ENCODE measurements at places on chromosomes 6 and 20.

DNA sequence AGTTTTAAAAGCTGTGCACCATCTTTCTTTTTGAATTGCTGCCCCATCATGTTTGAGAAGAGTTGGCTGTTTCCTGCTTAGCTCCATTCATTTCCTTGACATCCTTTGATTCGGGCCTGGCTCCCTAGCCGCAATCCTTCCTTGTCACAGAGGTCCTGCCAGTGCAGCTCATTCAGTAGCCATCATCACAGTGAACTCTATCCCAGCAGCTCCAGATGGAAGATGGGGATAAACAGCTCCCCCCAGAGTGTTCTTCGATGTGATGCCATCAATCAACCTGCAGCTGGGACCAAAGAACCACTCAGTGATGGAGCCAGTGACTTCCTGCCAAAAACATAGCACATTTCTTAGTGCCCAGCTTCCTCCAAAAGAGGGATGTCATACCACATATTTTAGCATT lies 158.8 kb downstream of the FRK start:
- peak; percentile 85 for DNase-seq

GRCh38 chr20:44805979-44806620 lies 4.2 kb downstream of the RIMS4 start:
- peak; percentile 32 for DNase-seq

- no peak for DNase-seq
Measured at GRCh38 chr20:45017857-45018256, 51.5 kb downstream of the STK4 start.

DNA sequence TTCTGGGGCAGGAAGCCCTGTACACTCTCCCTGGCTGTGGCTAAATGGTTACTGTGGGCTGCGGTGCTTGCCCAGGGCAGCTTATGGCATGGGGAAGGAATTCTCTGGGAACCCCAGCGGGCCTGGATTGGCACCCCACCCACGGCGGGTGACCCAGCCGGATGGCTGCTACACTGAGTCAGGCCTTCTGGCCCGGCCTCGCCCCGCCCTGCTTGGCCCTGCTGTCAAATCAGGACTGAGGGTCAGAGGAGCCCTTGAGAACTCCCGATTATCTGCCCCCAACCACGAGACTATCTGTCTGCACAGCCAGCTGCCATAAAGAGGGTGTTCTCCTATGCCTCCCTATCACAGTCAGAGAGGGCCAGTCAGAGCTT lies 7.3 kb upstream of the ITPR3 start:
- DNase-seq = no peak

DNA sequence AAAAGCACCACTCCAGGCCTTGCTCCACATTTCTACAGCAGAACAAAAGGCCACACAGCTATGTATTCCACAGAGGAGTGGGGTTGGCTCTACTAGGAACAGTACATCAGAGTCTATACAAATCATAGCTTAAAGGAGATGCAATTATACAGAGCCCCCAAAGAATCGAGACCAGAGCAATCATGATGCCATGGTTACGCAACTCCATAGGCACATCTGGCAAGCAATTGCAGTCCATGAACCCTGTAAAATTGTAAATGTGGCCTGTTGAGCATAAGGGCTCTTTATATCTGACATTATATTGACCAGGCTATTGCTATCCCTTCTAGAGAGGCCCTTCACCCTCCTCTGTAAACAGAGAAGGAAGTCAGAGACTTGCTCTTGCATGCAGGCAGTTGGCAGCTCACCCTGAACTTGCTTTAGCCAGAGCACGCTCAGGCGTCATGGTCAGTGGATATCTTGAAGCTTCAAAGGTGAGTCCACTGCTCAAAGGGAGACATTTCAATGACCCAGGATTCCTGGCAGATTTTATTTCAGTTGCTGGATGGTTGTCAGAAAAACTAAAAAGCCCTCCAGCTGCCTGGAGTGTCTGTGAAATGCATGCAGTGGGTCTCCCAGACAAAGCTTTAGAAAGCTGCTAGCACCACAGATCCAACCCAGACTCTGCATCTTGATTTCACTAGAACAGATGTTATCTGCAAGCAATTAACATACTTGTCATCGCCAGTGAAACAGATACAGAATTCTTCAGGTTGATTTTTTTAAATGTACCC lies 357.2 kb downstream of the CENPW start:
- no peak for DNase-seq

DNA sequence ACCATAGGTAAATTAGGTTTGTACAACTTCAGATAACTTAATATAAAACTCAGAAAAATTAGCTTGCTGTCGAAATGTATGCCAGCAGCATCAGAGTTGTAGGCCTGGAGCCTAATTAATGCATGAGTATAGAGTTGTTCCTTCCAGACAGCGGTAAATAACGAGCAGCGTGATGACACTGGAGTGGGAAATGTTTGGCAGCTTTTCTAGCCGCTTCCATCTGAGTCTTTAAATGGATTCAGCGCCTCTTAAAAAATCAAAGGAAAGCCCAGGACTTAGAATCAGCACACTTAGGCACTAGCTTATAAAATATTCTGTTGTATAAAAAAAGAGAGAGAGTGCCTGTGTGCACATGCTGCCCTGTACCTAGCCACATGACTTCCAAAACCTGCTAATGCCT lies 43.7 kb upstream of the SYNJ2 start:
- no peak for DNase-seq

- no peak for DNase-seq
Measured at GRCh38 chr20:23156170-23156841, 70.2 kb upstream of the CD93 start.

DNA sequence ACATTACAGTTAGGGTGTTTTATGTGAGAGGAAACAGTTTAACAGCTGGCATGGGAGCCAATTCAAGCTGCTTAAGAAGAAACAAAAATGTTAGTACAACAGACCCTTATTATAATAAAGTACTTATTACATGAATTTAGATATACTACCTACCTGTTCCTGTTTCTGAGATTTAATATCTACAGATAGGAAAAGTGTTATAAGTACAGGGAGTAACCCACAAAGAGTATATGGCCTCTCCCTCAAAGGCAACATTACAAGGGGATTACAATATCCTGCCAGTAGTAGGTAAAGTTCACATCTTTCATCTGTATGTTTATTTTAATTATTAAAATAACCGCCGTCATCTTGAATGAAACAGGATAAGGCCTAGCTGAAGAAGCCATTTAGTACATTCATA lies 1.8 kb upstream of the ME1 start:
- DNase-seq = no peak

DNA sequence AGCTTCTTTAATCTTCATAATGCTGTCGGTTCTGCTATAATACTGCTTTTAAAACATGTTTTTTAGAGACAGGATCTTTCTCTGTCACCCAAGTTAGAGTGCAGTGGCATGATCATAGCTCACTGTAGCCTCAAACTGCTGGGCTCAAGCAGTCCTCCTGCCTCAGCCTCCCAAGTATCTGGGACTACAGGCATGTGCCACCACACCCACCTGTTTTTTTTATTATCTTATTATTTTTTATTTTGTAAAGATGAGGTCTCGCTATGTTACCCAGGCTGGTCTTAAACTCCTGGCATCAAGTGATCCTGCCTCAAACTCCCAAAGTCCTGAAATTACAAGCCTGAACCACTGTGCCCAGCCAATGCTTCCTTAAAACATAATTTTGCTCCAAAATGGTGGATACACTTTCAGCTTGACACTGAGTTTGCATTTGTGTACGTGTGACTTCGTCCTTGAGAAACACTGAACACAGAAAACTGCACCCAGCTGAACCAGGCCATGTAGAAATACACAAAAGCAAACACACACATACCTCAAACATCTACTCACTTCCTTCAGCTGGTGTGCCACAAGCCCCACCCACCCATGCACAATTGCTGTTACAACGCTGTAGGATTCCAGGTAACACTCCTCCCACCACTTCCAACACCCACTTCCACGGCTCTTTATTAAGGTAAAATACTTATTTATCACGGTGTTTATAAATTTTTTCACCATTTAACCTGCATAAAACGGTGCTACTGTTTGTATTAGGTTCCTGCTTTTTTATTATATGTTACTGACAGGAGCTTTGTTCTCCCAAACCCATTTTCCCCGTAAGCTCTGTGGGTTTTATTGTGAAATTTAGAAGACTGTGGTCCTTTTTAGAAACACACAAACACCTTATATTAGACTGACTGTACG lies 109.1 kb downstream of the TSHZ2 start:
- DNase-seq = no peak

- no peak for DNase-seq
Measured at GRCh38 chr6:143507358-143508145, 4.0 kb downstream of the FUCA2 start.

DNA sequence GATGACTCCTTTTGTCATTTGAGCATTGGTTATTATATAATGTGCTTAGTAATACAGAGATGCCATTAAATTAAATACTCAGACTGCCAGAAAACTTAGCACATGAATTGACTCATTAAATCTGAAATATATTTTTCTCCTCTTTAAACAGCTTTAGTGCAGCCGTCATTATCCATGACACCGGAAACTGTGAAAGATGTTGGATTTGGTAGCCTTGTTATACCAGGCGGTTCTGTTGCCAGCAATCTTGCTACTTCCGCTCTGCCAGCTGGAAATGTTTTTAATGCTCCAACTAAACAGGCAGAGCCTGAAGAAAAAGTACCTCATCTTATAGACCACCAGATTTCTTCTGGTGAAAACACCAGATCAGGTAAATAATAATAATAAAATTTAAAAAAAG lies 97.6 kb downstream of the SCAF8 start:
- DNase-seq = no peak

GRCh38 chr6:2714111-2714895 lies 36.4 kb downstream of the MYLK4 start:
- DNase-seq = peak; percentile 37

DNA sequence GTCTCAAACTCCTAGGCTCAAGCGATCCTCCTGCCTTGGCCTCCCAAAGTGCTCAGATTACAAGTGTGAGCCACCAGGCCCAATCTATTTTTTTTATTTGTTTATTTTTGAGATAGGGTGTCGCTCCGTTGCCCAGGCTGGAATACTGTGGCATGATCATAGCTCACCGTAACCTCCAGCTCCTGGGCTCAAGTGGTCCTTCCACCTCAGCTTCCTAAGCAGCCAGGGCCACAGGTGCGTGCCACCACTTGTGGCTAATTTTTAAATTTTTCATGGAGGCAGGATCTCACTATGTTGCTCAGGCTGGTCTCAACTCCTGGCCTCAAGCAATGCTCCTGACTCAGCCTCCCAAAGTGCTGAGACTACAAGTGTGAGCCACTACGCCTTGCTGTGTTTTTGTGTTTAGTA lies 9.8 kb downstream of the KIF3B start:
- no peak for DNase-seq

DNA sequence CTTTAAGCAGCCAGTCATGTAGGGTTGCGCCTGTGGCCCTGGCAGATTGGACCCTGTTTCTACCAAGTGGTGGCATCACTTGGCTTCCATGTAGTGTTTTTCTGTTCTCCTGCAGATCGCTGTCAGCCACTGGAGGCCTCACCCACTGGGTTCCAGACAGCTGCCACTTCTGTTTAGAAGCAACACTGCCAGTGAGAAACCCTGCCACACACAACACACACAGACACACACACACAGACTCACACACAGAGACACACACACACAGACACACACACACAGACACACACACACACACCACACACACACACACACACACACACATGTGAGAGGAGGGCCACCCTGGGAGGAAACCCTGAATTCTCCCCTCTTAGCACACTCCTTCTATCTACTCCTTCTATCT lies 51.8 kb downstream of the UTRN start:
- no peak for DNase-seq

- DNase-seq = no peak
Measured at GRCh38 chr6:31945507-31946369, at the start of gene CFB. CFB (plus strand) TSS chr6:31946095; CDS start chr6:31946222, 127 bp downstream.

- DNase-seq = peak; percentile 12
Measured at GRCh38 chr6:90406142-90406794, 109.6 kb upstream of the BACH2 start.

- no peak for DNase-seq
Measured at GRCh38 chr6:148193063-148193680, 149.5 kb upstream of the SASH1 start.

GRCh38 chr6:17497535-17498095 lies 102.5 kb upstream of the FAM8A1 start:
- no peak for DNase-seq

DNA sequence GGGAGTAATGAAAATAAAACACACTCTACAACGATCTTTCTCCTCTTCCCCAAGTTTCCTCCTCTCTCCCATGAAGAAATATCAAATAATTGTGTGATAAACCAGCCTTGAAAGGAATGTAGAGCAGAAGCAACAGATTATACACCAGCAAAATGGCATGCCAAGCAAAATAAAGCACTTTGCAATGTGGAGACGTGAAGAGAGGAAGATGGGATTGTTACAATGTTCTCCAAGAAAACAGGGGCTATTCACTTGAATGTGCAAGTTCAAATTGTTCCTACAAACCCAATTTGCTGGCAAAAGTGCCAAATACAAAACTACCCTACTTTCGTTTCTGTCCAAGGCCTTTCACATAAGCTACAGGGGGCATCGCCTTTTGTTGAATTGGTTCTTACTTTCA lies 185.1 kb downstream of the PDE7B start:
- no peak for DNase-seq
